ENCODE measurements at places on chromosomes 5 and 9.
A peak's percentile ranks its signal among the peaks of the same experiment; 100 is the strongest.

DNA sequence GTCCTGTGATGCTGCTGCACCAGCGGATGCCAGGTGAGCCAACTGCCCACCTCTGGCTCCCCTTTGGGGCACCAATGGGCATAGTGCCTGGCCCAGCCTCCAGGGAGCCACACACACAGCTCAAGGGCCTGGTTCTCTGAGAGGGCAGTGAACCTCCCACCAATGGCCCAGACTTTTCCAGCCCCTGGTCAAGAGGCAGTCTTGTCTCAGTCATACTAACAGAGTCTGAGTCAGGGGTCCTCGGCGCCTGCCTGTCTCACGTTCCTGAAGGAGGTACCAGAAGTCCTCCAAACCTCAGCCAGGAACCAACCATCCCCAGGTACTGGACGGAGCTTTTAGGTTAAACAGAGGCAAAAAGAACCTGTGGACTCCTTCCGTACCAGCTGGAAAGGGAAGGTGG, 121.1 kb downstream of the C5orf15 start:
- no peak for DNase-seq

- DNase-seq = no peak
Observed at GRCh38 chr5:89929173-89929572, 480.4 kb downstream of the CETN3 start.

DNA sequence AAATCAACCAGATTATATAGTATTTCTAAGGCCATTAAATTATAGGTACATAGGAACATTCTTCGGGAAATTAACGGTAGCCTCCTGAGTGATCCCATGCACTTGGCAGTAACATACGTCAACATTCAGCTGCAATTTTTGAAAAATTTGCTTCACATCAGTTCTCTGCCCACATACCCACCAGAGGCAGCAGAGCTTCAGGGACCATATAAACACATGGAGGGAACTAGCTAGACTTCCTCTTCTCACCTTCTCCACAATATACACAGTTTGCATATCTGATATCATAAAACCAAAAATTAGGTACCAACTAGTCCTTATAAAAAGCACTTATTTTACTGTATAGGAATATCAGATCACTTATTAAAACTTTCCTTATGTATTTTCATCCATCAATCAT, 4.8 kb downstream of the PSIP1 start:
- no peak for DNase-seq

- no peak for DNase-seq
Observed at GRCh38 chr9:132018957-132019405, 60.7 kb downstream of the MED27 start.

DNA sequence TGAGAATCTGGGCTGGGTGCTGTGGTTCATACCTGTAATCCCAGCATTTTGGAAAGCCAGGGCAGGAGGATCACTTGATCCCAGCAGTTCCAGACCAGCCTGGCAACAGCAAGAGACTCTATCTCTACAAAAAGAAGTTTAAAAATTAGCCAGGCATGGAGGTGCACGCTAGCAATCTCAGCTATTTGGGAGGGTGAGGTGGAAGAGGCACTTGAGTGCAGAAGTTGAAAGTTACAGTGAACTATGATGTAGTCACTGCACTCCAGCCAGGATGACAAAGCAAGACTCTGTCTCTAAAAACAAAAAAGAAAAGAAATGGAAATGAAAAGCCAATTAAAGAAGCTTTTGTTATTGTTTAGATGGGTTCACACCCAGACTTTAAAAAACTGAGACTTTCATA, 131.6 kb upstream of the RASA1 start:
- no peak for DNase-seq

DNA sequence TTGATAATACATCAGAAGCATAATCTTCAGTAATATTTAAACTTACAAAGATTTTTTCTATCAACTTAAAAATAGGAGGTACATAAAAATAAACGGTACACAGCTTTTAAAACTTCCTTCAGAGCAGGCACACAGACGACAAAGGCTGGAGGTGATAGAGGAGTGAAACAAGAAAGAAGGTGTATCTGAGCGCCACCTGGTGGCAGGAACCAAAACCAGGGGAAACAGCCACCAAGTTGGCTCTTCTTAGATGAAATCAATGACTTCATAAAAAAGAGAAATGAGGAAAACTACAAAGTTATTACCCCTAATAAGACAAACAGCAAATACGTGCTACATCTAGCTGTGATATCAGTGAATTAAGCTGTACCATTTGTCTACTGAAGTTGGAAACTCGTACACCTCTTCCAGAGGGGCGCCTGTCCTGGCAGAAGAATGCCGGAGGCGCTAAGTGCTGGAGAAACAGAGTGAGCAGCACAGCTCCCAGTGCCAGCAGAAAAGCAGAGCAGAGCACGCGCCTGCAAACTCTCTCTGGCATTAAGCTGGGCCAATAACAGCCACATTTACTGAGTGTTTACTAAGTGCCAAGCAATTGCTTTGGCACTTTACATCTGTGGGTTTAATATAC, 85.9 kb downstream of the SETX start:
- peak; percentile 77 for DNase-seq

GRCh38 chr5:58255386-58255785, 204.5 kb downstream of the PLK2 start:
- no peak for DNase-seq

- DNase-seq = peak; percentile 44
Observed at GRCh38 chr5:173916233-173916632, 28.1 kb downstream of the CPEB4 start.

DNA sequence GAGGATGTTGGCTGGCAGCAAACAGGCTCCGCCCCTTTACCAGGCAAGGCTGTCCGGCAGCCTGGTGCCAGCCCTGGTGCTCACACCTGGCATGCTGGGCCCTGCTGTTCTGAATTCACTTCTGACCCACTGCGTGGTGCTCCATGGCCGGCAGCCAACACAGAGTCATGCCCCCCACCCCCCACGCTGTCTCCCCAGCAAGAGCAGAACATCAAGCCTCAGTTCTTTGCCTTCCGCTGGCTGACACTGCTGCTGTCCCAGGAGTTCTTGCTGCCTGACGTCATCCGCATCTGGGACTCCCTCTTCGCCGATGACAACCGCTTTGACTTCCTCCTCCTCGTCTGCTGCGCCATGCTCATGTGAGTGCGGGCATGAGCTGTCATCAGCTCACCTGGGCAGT, 12.6 kb upstream of the ENDOG start:
- no peak for DNase-seq

GRCh38 chr9:99592834-99593574, 228.7 kb upstream of the NR4A3 start:
- DNase-seq = no peak

All from hematopoietic multipotent progenitor cell treated with erythropoietin and hydrocortisone succinate and interleukin-3 and kit ligand, for 17 days (in vitro differentiated cells).